ELF-1 (cell line): ENCODE measurements at places on chromosomes 3 and 15.

GRCh38 chr3:45792516-45793172, 3.7 kb downstream of the SLC6A20 start:
- DNase-seq: no peak

DNA sequence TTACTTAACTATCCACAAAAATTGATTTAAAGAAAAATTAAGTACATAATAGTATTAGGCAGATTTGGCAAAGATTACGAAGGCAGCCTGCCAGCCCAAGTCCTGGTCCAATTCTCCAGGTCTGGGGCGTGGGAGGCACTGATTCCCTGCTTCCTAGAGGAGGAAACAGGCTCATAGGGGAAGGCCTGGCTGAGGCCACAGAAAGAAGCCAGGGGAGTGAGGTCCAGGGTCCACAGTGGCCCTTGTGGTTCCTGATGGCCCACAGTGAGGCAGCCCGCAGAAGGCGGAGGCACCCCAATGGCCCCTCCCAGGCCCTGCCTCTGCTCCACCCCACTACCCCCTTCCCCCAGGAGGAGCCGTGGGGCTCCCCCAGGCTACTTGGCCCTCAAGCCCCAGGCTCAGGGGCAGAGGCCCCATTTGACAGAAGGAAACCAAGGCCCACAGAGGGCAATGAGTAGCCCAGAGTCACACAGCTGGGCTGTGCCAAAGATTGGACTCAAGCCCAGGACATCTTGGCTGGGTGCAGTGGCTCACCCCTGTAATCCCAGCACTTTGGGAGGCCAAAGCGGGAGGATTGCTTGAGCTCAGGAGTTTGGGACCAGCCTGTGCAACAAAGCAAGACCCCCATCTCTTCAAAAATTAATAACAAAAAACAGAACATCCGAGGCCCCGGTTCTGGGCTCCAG, 21.0 kb downstream of the H1-8 start:
- no peak for DNase-seq

- DNase-seq: peak; percentile 93
Measured at GRCh38 chr15:65077981-65078352, 1.4 kb downstream of the KBTBD13 start.

DNA sequence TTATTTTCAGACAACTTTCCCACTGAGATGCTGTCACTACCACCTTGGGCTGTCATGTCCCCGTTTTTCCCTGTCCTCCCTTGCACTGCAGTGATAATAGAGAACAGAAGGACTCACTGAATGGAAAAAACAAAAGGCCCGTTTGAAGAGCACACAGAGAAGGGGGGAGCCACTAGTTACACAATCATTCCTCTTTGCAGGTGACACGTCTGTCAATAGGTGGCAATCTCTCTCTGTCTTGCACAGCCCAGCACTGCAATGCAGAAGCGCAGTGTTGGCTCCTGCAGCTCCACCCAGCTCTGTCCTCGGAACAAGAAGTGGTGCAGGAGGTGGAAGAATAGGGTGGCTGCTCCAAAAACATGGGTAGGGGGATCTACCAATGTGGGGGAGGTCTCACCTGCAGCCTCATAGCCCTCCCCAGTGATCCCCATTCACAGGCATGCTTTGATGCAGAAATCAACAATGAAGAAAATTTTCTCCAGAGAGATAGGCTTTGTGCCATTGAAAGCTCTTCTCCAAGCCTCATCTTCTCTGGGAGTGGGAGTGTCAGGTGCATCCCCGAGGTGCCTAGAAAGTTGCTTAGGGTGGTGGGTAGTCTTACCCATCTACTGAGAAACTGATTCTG, 31.8 kb downstream of the FSTL1 start:
- DNase-seq: peak; percentile 71

DNA sequence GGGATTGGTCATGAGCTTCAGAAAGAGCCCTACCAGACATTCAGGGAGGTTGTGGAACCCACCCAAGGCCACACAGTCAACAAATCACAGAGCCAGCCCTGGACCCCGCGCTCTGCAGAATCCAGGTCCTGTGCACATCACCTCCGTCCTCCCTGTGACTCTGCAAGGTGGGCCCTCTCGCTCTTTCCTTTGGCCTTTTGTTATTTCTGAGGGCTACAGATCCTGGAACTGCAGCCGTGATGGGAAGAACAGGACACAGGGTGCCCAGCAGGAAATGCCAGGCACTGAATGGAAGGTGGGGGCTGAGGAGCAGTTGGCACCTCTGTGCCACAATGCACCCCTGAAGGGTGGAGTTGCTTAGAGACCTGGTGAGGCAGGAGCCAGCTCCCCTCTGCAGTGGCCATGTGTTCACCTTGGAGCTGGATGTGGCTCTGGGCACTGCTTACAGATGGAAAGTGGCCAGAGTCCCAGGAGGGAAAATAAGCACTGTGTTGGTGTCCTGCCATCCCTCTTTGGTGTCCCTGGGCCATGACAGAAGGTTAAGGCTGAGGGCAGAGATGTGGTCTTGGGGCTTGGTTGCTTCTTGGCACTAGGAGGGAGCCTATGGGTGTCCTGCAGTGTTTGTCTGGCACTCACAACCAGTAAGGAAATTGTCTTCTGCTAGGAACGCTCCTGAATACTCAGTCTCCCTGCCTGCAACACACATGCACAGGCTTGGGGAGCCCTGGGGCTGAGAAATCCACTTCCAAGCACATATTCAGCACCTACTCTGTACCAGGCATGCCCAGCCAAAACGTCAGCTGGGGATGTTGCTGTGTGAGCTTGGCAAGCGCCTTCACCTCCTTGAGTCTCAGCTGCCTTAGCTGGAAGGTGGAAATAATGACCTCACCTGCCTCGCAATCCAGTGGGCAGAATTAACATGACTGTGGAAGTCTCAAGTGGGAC, 98.0 kb upstream of the SLC6A6 start:
- no peak for DNase-seq

GRCh38 chr15:99305761-99306505, 54.7 kb downstream of the LRRC28 start:
- DNase-seq: no peak

DNA sequence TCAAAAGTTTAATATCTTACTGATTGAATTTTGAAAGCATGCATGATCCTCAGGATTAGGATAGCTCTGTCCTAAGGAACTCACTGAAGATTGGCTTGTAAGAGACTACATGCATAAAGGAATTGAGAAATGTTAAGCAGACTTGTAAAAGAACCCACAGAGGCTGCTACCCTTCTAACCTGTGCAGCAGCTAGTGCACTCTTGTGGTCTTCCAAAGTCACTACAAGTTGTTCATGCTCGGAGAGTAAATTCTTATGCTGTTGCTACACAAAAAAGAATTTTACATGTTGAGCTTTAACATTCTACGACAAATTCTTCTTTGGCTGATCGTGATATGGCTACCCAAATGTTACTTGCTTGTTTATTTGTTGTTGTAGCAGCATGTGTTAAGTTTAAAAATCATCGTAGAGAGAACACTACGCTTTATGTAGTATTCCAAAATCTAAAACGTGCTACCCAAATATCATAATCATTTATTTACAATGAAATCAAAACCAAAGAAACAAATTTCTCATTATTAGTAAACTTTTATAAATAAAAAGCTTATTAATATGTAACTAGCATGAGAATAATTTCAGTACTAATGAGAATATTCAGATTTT, 55.0 kb downstream of the GOLIM4 start:
- DNase-seq: peak; percentile 22

DNA sequence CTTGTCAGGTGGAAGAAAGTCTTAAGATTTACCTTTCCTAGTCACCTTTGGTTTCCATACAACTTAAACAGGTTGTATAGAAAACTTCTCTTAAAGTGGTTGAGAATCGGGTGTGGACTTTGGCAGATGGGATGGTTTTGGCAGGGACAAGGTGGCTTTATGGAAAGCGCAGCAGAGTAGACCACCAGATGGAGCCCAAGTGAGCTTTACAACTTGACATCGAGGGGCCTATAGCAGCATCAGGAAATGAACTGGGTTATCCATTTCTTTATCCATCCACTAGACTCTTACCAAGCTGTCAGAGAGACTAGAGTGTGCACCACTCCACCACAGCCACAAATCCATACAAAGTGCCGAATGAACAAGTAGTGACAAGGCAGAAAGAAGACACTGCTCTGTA, 85.3 kb upstream of the MBNL1 start:
- DNase-seq: peak; percentile 54

DNA sequence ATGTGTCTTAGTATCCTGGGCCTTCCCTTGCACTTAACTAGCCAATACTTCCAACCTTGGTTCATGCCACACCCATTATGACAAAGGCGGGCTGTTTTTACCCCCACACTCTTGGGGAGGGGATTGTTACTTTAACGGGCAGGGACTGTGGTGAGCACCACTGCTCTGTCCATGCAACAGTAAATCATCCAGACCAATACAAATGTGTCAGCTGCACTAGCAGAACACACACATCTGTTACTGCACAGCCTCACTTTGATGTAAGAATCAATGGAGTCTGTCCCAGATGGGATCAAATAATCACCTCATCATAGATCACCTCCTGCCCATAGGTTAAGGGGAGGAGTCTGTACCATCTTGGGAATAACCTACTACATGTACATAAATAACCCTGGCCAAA, 58.1 kb downstream of the NPAP1 start:
- DNase-seq: no peak
